ENCODE measurements at places on chromosomes 2 and 18. TPM values are rescaled to one million over a fixed set of nuclear protein-coding genes. Genes with fewer than 3 reads are reported as not detected.
A peak's percentile ranks its signal among the peaks of the same experiment; 100 is the strongest.

The CIB4 gene
- not detected for total RNA-seq

The HOXD12 gene
- total RNA-seq: not detected

The GALNT14 gene
- not detected for total RNA-seq

The SH3BP4 gene
- total RNA-seq: not detected

DNA sequence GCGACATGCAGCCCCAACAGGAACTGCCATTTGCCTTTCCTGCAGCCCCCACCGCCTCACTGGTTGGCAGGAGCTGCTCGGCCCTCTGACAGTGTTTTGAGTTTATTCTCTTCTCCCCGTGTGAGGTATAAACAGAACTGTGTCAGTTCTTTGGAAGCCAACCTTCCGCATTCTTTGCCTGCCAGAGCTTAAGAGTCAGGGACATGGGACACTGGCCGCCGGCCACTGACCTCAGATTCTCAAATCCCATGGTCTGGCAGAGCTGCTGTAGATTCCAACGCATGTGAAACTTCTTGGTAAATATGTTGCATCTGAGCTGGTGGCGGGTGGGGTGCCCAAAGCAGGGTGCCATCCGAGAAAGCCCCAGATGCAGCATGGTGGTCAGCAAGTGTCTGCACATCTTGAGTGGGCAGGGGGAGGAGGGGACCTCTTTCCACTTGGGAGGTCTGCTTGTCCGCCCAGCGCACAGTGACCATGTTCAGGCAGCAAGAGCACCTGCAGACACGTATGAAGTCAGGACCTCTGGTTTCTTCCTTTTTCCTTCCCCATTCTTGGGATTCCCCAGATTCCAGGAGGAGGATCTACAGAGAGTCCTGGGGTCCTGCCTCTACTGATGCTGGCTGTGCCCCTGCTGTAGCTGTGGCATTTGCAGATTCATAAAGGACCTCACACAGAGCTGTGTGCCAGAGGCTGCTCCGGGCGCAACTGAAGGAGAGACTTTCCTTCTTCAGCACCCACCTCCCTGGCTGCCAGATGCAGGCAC, 23.8 kb downstream of the ASB18 start:
- DNase-seq: no peak
- no peak overlapping the region for H3K4me3 ChIP-seq
- H3K27ac ChIP-seq: no peak overlapping the region
- no peaks in the 10 kb centered on the region for H3K4me1 ChIP-seq
- H3K27me3 ChIP-seq: peaks cover 26% of the 10 kb centered on the region

DNA sequence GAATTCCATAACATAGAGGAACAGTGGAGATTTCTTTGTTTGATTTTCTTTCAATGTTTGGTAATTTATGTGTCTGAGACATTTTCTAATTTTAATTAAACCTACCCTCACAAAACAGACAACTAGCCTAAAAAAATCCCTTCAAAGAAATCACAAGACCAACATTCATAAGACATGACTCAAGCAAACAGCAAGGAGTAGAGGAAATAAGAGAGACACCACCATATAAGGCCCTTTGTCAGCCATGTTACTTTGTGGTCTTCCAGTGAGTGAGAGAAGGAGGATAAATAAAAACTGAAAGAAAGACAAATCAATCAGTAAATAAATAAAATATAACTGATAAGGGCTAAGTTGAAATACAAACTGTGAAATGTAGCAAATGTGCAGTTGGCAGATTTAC, 830.8 kb upstream of the SLC39A10 start:
- no peak overlapping the region for H3K27ac ChIP-seq
- no peaks in the 10 kb centered on the region for H3K27me3 ChIP-seq
- DNase-seq: no peak
- no peaks in the 10 kb centered on the region for H3K4me1 ChIP-seq
- H3K36me3 ChIP-seq: no peaks in the 10 kb centered on the region

DNA sequence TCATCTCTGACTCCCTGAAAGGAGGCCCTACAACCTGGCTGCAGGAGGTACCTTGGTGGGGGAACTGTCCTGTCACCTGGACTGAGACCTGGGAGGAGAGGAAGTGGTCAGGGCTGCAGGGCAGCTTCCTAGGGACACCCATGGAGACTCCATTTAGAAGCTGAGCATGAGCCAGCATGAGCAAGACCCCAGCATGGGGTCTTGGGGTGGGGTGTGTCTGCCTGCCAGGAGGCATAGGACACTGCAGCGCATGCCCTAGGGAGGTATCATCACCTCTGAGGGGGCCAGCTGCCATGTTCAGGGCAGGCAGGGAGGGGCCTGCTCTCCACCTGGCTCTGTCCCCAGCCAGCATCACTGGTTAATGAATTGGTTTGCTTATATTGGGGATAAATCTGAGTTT, 249.7 kb downstream of the CELF4 start:
- no peak overlapping the region for H3K4me3 ChIP-seq
- no peaks in the 10 kb centered on the region for H3K4me1 ChIP-seq
- no peaks in the 10 kb centered on the region for H3K27me3 ChIP-seq
- H3K27ac ChIP-seq: no peak overlapping the region

- peaks cover 26% of the 10 kb centered on the region for H3K36me3 ChIP-seq
- H3K27me3 ChIP-seq: no peaks in the 10 kb centered on the region
- peak overlapping the region; percentile 79 for H3K27ac ChIP-seq
- peak overlapping the region; percentile 33 for H3K4me3 ChIP-seq
- DNase-seq: no peak
Measured at GRCh38 chr2:189297446-189297845, 117.9 kb upstream of the COL5A2 start.

- no peaks in the 10 kb centered on the region for H3K27me3 ChIP-seq
- H3K4me3 ChIP-seq: no peak overlapping the region
- peaks cover 24% of the 10 kb centered on the region for H3K36me3 ChIP-seq
- peaks cover 15% of the 10 kb centered on the region for H3K4me1 ChIP-seq
- no peak for DNase-seq
- no peak overlapping the region for H3K27ac ChIP-seq
Measured at GRCh38 chr18:36176177-36176584, 11.1 kb upstream of the MOCOS start.

DNA sequence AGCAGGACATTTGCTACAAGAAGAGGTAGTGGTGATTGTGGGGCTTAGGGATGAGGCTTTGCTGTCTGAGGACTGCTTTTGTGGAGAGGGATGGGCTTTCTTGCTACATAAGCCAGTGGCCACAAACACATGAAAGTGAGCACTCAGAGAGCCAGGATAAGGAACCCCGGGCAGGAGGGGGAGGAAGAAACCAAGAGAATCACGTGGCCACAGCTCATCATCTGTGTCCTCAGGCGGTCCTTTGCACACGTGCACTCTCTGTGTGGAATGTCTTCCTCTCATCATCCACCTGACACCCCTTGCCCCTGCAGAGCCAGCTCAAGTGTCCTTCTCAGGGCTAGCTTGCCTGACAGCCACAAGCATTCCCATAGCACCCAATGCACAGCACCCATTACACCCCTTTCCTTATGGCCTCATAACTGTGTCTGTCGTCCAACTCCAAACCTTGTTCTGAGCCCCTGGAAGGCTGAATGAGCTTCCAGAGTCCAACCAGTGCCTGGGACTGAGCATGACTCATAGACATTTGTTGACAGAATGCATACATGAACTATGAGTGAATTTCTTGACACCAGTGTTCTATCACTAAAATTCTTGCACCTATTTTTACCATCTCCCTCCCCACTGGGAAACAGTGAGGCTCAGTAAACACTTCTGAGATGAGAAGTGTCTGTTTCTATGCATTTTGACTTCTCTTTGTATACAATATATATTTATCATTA, 398.3 kb downstream of the ALK start:
- no peaks in the 10 kb centered on the region for H3K4me1 ChIP-seq
- no peak overlapping the region for H3K27ac ChIP-seq
- no peak overlapping the region for H3K4me3 ChIP-seq
- peaks cover 7% of the 10 kb centered on the region for H3K27me3 ChIP-seq

All from activated naive CD8-positive, alpha-beta T cell treated with anti-CD3 and anti-CD28 coated beads, Interleukin-2, amount 10 ng/mL, durations not matched to agents 7 days and 5 days (primary cell).